Hematopoietic multipotent progenitor cell treated with erythropoietin and hydrocortisone succinate and interleukin-3 and kit ligand, for 4 days (in vitro differentiated cells): ENCODE measurements at places on chromosomes 7 and 10.

DNA sequence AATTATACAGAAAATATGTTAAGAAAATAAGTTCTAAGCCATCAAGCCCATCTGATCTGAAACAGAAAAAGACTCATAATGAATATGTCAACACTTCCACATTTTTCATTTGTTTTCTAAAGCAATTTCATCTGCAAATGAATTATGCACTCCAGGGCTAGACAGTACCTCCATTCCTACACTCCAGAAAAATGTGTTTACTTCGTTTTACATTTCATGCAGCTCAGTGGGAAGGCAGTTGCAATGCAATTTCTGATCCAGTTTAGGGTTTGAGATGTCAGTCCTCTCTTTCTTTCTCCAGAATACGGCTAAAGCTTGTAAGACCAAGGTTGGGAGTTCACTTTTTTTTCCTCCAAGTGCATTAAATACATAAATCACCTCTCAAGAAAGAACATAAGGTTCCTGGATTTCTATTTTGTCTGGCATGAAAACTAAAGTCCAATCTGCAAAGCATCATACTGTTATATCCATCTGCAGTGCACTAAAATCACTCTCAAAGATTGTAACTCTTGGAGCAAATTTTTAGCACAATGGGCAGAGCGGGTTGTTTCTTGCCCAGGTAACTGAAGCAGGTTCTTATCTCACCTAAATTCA lies 348.8 kb upstream of the C7orf33 start:
- DNase-seq: no peak

DNA sequence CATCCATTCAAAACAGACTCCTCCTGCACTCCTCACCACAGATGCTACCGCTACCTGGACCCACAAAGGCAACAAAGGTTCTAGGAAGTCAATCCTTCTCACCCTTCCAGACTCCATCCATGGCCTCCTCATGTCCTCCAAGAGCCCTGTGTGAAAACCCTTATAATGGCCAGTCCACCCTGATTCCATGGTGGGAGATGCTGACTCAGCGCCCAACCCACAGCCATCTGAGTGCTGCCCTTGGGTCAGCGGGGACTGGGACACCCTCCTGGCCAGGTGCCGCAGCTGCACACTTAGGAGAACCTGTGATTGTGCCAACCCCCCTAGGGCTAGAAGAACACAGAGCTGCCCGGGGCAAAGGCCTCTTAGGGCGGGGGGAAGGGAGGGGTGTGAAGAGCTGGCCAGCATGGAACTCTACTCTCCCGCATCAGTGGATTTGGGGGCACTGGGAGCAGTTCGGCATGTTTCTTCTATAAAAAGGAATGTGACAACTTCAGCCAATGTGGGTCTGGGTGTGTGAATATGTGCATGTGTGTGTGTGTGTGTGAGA lies 25.4 kb downstream of the TMEM273 start:
- DNase-seq: no peak

DNA sequence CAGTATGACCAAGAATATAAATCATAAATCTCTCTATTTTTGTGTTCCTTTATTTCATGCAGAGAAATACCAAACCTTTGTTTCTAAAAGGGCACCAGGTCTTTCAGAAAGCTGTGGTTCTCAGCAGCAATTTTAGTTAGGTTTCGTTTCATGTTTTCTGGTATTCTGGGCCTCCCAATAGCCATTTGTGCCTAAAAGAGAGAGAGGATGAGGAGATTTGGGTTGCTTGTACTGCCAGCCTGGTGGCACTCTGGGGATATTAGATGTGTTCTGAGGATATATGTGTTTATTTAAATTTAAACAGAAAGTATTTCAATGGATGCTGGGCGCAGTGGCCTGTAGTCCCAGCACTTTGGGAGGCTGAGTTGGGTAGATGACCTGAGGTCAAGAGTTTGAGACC lies 471.7 kb downstream of the AUTS2 start:
- DNase-seq: no peak

DNA sequence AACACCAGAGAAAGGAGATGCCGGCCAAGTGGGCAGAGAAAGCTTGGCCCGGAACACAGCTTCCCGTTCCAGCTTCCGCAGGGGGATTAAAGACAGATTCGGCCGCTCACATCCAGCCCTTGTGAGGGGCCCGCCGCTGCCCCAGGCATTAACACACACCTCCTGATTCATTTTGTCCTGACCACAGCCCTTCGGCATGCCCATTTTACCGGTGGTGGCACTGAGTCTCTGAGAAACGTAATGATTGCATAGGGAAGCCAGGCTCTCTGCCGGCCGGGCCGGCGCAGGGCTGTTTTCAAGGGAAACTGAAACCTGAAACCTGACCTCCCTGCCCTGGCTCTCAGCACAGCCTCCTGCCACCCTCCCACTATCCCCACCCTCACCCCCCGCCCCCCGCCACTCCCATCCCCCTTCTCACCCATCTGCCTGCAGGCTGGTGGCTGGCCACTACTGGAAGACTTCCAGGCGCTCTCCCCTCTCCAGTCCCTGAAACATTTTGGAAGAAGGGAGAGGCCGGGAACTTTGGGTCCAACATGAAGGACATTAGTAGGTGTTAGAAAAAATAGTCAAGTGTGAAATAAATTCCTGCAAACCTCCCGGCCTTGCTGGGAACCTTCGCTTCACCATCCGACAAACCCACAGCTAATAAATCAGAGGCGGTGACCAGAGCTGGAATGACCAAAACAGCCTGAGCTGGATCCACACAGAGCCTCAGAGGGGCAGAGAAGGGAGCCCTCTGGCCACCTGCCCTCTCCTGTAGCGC lies 83.5 kb upstream of the CUX1 start:
- DNase-seq: peak; percentile 59

- DNase-seq: no peak
Observed at GRCh38 chr10:104330168-104331110, 7.8 kb downstream of the ITPRIP start.

DNA sequence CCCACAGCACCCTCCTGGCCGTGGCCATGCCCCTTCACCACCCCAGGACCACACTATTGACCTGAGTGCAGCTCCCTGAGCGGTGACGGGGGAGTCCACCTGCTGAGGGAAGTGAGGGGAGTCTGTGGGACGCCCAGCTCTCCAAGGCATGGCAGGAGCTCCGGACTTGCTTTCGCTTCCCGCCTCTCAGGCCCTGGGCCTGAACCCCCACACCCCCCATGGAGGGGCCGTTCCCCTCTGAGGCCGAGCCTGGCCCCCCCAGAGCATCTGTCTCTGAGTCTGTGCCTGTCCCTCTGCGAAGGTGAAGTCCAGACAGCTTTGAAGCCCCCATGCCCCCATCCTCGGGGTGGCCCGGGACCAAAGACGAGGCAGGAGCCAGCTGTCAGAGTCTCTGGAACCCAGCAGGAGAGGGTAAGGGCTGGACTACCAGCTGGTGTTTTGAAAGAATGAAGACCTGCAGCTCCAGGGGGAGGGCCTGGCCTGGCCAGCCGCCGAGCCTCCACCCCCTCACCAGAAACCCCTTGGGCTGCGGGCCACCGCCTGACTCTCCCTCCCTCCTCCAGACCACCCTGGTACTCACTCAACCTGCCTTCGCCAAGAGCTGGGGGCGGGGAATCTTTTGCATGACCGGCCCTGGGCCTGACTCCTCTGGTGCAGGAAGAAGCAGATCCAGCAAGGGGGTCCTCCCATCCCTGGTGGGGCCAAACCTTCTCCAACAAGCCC lies 114.0 kb downstream of the PDGFA start:
- no peak for DNase-seq

DNA sequence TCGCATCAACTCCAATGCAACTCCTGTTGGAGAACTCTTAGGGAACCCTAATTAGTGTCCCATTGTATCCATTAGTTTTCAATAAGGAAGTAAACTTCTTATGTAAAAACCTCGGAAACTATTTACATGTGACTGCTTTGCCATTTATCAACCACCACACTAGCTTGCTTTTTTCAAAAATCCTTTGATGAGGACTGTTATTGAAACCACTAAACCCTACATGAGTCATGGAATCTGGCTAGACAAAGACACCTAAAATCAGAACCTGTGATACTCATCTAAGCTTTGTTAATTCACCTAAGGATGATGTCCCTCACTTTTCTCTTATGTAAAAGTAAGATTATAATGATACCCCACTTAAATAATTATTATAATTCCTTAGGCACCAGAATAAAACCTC lies 414.1 kb upstream of the ETV1 start:
- DNase-seq: no peak

- peak; percentile 69 for DNase-seq
Observed at GRCh38 chr10:78742730-78743615, 325.8 kb upstream of the ZMIZ1 start.

GRCh38 chr10:64636461-64636860 lies 1115.3 kb downstream of the REEP3 start:
- DNase-seq: no peak

DNA sequence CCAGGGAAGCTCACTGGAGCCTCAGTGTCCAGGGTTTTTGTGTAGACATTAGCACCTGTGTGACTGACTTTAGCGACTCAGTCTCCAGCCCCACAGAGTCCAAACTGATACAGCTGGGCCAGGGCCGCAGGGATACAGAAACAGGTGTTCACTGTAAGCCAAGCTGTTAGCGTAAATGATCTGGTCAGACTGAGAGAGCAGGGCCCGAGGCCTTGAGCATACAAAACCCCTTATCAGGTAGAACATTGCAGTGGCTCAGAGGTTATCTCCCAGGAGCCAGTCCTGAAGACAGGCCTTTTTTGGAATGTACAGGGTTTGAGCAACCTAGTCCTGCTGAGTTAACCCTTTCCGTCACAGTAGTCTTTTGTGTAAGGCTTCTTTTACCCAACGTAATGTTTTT lies 25.0 kb downstream of the LHPP start:
- DNase-seq: peak; percentile 71

- no peak for DNase-seq
Observed at GRCh38 chr10:19874791-19875190, 58.6 kb downstream of the PLXDC2 start.

- DNase-seq: peak; percentile 77
Observed at GRCh38 chr7:142626420-142627035, 122.7 kb upstream of the PRSS1 start.

- DNase-seq: peak; percentile 56
Observed at GRCh38 chr10:30158325-30158960, 99.1 kb upstream of the JCAD start.

GRCh38 chr10:36003031-36003600 lies 361.0 kb upstream of the FZD8 start:
- DNase-seq: no peak

DNA sequence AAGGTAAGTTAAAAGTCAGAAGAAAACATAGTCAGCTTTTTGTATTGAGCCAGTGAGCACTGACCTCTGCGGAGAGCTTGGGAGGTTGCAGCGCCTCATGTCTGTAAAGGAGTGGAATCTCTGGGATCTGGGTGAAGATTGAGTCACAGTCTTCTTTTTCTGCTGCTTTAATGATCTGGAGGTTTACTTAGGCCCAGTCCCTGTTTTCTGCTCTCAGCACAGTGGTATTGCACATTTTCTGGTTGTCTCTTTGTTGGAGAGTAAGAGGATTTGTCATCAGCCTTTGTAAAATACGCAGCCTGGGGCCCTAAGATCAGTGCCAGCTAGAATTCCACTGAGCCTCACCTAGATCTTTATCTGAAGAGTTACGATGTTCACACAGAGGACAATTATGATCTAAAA lies 58.3 kb upstream of the GJD4 start:
- no peak for DNase-seq

DNA sequence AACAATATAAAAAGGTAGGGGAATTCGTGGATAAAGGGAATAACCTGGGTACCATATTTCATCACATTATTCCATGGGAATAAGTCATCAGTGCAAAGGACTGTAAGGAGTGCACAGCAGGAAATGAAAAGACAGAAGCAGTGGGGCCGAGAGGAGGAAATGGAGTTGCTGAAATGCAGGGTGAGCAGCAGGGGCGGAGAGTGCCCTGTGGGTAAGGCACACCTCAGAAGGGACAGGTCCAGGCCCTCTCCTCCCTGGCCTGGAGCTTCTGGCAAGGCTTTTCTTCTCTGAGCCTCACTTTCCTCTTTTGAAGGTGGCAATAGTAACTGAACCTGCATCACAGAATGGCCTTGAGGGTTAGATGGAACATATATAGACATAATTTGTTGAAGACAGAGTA lies 26.2 kb downstream of the IKZF1 start:
- no peak for DNase-seq

DNA sequence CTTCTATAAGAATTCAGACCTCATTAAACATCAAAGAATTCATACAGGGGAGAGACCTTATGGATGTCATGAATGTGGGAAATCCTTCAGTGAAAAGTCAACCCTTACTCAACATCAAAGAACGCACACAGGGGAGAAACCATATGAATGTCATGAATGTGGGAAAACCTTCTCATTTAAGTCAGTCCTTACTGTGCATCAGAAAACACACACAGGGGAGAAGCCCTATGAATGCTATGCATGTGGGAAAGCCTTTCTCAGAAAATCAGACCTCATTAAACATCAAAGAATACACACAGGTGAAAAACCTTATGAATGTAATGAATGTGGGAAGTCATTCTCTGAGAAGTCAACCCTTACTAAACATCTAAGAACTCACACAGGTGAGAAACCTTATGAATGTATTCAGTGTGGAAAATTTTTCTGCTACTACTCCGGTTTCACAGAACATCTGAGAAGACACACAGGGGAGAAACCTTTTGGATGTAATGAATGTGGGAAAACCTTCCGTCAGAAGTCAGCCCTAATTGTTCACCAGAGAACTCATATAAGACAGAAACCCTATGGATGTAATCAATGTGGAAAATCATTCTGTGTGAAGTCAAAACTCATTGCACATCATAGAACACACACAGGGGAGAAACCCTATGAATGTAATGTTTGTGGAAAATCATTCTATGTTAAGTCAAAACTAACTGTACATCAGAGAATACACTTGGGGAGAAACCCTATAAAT lies 24.1 kb downstream of the ZNF37A start:
- peak; percentile 28 for DNase-seq

GRCh38 chr10:95335933-95336699 lies 45.3 kb upstream of the PDLIM1 start:
- no peak for DNase-seq

GRCh38 chr10:122348935-122349361 lies 25.6 kb upstream of the PLEKHA1 start:
- DNase-seq: no peak

- DNase-seq: no peak
Observed at GRCh38 chr7:131829947-131830558, 273.6 kb upstream of the PODXL start.

GRCh38 chr10:43136995-43137716 lies 1.1 kb upstream of the CSGALNACT2 start:
- no peak for DNase-seq

DNA sequence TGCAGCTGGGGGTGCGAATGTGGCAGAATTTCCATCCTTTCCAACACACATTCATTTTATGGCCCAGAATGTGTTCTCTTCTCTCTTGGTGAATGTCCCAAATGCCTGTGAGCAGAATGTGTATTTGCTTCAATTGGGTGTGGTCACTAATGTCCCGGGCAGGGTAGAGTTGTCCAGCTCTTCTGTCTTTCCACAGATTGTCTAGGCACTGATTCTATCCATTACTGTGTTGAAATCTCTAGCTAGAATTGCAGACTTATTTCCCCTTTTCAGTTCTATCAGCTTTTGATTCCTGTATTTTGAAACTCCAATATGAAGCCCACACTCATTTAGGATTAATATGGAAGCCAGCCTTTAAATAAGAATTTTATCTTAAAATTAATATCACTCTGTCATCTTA lies 14.0 kb upstream of the AKR1E2 start:
- no peak for DNase-seq
